ENCODE measurements at places on chromosomes 3 and 15. TPM values are rescaled to one million over a fixed set of nuclear protein-coding genes. Genes with fewer than 3 reads are reported as not detected.

DNA sequence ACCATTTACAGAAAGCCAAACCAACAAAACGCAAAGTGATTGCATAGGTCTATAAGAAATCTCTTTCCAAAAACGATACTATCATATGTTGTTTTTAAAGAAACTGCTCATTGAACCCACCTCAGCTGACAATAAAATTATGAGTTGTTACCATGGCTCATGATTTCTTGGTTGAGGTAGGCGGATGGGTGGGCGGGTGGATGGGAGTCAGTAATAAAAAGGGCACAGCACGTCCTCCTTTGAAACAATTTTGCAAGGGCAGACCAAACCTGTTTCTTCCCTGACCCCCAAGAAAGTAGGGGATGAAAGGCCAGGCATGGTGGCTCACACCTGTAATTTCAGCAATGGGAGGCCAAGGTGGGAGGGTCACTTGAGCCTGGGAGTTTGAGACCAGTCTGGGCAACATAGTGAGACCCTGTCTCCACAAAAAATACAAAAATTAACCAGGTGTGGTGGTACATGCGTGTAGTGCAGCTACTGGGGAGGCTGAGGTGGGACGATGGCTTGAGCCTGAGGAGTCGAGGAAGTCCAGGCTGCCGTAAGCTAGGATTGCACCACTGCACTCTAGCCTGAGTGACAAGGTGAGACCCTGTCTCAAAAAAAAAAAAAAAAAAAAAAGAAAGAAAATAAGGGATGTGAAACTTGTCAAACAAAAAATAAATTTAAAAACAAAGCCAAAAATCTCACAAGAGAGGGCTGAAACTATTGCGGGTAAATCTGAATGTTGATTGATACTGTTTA is 2.1 kb downstream of the ABHD10 start:
- no peak for DNase-seq

Gene PLA1A
- total RNA-seq, result 0.14 TPM

GRCh38 chr15:71853543-71853942 is 43.2 kb downstream of the NR2E3 start:
- DNase-seq, result no peak

DNA sequence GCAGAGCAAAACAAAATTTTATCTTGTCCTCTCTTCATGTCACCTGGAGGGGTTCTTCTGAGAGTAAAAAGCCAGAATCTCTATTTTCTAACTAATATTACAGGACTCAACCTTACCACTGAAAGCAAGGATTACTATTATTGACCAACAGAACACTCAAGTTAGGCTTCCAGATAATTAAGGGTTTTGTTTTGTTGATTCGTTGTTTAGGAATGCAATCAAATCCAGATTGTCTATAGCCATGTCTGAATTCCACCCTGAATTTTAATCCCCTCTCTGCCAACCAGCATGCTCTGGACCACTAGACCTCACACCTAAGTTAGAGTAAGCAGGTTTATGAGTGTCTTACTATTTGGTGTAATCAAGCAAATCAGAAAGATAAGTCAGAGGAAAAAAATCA is 90.7 kb downstream of the PEAK1 start:
- DNase-seq, result no peak

- DNase-seq, result no peak
Measured at GRCh38 chr3:108006077-108006771, 84.6 kb downstream of the CD47 start.

Gene WDR93
- not detected for total RNA-seq

Gene SCN11A
- total RNA-seq, result not detected

- no peak for DNase-seq
Measured at GRCh38 chr3:149917124-149917667, 53.5 kb downstream of the PFN2 start.

Gene SPATA12
- total RNA-seq, result 0.43 TPM

Gene CCDC9B
- total RNA-seq, result 10.7 TPM

GRCh38 chr3:48058091-48058490 is 41.9 kb upstream of the MAP4 start:
- DNase-seq, result no peak

Gene CHRFAM7A
- total RNA-seq, result not detected

Gene CNTN4
- total RNA-seq, result 0.14 TPM

Gene C2CD4A
- 0.35 TPM for total RNA-seq

Gene TEX9
- total RNA-seq, result 3.3 TPM

Gene NR1I2
- 0.69 TPM for total RNA-seq

Data from epithelial cell of proximal tubule (primary cell).